ENCODE measurements at places on chromosomes 6 and 20.
A peak's percentile ranks its signal among the peaks of the same experiment; 100 is the strongest.

DNA sequence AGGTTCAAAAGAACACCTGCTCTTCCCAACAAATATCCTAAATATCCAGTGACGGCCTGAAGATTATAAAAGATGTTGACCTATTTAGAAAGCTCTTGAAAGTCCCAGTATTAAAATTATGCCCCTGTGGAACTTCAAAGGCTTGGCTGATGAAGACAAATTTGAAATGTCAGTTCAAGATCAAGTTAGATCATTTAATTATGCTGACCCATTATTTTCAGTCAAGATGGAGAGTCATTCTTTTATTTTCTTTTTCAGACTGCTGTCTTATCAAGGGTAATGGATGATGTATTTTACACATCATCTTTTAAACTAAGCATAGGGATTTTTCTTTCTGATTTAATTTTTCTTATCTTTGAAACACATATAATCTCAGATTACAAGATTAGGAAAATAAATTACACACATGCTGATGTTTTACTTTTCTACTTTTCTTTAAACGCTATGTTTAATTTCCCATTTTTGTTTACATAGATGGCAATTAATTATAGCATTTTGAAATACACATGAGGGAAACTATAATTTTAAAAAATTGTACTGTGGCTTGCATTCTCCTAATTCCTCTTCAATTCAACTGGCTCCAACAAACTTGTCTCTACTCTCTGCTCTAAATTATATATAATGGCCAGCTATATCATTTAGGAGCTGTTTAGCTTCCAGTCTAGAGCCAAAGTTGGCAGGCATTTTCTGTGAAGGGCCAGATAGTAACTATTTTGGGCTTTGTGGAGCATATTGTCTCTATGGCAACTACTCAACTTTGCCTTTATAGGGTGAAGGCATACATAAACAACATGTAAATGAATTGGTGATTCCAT, 123.7 kb downstream of the RCAN2 start:
- DNase-seq, result no peak

DNA sequence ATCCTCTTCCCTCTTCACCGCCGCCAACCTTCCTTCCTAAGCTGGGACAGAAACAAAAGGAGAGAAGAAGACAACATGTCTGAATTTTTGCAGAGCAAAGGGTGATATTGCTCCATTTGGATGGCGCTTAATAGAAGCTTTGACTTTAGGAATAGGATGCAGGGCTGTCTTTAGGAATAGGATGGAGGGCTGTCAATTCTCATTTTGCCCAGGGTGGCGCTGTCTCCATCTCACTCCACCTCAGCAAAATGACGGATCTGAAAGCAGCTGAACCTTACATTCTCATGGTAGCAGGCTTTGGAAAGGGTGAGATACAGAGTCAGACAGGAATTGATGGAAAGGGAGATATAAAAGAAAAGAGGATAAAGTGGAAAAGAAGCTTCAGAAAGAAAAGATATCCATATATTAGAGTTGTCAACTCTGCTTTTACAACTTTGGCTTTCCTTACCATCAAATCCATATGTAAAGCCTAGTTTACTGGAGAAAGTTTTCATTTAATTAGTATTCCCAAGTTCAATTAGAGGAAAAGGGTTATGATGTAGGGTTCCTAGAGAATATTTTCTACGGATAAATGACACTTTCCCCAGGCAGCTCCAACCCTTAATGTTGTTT, 2.4 kb downstream of the MTCL3 start:
- peak; percentile 75 for DNase-seq

GRCh38 chr20:34774449-34774848, 51.0 kb downstream of the NCOA6 start:
- no peak for DNase-seq

- DNase-seq, result no peak
Observed at GRCh38 chr6:4940416-4940815, 63.4 kb downstream of the RPP40 start.

Measured in head of caudate nucleus (tissue), 42 donors.